Adipose tissue (tissue), 3 donors: ENCODE measurements at places on chromosomes 7 and 10. TPM values are rescaled to one million over a fixed set of nuclear protein-coding genes. Genes with fewer than 3 reads are reported as not detected.

Gene HIPK2
- polyA plus RNA-seq, result 23.2 TPM

Gene TMEM213
- 0.15 TPM for polyA plus RNA-seq

Gene CDK1
- 2.0 TPM for polyA plus RNA-seq

Gene KEL
- 0.09 TPM for polyA plus RNA-seq

Gene KIAA1217
- 13.3 TPM for polyA plus RNA-seq
